Stimulated activated naive CD4-positive, alpha-beta T cell (primary cell): ENCODE measurements at places on chromosomes 7 and 10.
A peak's percentile ranks its signal among the peaks of the same experiment; 100 is the strongest.

- DNase-seq = no peak
Observed at GRCh38 chr7:157428554-157428945, 91.7 kb downstream of the DNAJB6 start.

DNA sequence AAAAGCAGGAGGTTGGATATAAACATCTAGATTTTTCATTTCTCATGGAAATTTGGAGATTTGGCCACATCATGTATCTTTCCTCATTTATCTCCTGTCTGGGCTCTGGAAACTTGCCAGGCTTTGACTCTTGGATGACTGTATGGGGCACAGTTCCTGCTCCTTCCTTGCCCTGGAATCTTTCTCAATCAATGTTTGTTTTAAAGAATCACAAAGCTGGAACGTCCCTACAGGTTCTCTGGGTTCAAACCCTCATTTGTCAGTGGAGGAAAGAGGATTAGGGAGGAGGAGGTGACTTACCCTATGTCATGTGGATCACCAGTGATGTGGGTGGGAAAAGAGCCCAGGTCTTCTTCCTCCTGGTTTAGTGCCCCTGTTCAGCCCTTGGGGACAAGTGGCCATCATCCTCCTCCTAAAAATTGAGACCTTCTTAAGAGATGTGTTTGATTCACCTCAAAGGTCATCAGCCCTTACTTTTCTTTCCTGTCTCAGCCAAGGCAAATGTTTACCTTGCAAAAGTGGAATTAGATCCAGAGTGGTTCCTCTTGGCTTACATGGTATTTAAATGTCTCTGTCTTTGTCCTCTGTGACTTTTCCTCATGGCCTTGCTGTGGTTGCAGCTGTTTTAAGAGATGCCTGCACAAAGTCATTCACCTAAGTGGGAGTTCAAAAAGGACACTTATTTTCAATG is 38.8 kb upstream of the PDZD8 start:
- no peak for DNase-seq

DNA sequence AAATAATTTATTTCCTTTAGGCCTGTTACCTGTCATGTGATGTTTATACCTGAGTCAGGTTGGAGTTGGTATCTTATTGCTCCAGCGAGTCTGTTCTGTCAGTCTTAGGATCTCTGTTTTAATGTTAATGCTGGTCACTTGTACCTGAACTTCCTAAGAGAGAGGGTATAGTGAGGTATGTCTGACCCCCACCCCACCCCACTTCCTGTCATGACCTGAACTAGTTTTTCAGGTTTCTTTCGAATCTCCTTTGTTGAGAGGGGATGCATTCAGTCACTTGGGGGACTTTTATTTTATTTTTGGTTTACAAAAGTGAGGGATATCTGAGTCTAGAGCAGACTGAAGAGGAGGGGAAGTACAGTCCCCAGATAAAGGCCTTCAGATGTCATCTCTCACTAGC is 769.0 kb upstream of the COBL start:
- no peak for DNase-seq

DNA sequence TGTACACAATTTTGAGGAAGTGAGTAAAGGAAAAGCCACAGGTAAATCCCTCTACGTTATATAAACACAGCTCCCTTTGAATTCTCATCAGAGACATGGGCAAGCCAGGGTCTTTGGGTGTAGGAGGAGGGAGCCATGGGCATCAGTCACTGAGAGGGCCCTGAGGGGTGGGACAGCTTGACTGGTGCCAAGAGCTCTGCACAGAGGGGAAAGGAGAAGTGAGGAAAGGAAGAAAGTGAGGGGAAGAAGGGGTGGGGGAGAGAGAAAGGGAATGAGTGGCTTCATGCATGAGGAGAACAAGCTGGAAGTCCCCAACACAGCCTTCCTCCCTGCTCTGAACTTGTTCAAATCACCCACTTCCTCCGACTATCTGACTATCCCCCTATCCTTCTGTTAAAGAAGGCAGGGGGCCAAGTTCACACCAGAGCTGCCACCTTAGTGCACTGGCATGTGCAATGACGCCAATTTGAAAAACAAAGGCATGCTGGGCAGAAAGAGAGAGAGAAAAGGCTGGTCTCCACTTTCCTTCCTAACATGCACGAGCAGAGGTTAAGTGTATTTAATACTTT is 16.4 kb upstream of the RNF148 start:
- DNase-seq = no peak

DNA sequence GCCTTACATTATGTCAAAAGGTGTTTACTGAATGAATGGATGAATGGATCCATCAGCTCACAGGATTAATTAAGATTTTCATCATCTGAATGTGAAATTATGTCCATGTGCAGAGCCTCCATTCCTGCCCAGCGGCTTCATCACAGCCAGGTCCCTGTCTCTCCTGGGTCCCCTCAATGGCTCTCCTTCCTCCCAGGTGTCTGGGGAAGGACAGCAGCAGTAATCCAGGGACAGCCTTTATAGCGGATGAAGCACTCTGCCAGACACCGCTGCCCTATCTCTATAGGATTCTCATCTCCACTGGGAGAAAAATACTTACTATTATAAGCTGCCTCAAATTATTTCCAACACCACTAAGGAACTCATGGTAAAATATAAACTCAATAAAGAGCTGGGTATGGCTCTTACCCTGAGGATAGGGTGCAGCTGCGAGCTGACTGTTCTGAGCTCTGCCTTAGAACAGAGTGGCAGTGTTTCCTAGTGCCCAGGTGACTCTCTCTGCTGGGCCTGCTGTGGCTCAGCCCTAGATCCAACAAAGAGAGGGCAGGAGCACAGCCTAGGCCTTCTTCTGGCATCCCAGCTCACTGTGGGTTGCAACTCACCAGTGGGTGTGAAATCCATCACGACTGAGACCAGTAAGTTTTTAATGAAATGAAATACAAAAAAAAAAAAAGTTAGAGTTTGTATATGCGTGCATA is 38.3 kb downstream of the GPRIN2 start:
- DNase-seq = no peak

DNA sequence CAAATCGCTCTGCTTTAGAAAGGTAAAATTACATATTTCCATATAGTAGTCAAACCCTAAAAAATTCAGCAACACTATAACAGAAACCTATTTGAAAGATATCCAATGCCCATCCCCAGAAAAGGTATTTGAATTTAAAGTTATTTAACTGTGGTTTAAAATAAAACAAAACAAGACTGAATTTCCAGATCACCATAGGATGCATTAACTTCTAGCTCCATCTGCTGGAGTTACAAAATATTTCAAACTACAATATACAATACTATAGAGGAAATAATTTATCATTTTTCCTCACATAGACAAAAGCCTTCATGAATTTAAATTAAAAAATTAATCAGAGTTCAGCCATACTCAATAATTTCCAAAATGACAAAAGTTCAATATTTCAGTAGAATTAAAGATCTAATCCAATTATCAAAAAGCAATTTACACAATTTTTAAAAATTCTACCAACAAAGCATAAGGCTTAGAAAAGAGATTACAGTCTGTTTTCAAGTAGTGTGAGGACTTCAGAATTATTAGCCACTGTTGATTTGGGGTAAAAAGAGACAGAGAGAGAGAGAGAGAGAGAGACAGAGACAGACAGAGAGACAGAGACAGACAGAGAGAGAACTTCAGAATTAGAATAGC is 75.9 kb downstream of the LMBR1 start:
- DNase-seq = peak; percentile 6

DNA sequence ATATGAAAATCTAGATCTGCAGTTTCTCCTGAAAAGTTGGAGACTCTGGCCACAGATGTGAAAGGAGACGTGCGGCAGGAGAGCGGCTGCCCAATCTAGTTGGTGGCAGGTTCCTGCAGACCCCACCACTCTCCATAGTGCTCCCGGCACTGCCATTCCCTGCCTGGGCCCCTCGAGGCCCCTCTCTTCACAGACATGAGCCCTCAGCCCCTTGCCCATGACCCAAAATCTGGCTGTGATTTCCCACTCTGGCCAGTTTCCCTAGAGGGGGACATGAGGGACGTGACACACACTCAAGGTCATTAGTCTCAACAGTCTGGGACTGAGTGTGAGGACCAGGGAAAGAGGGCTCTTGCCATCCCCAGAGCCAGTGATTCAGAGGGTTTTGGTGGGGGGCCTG is 138.7 kb downstream of the PTPN20 start:
- no peak for DNase-seq

DNA sequence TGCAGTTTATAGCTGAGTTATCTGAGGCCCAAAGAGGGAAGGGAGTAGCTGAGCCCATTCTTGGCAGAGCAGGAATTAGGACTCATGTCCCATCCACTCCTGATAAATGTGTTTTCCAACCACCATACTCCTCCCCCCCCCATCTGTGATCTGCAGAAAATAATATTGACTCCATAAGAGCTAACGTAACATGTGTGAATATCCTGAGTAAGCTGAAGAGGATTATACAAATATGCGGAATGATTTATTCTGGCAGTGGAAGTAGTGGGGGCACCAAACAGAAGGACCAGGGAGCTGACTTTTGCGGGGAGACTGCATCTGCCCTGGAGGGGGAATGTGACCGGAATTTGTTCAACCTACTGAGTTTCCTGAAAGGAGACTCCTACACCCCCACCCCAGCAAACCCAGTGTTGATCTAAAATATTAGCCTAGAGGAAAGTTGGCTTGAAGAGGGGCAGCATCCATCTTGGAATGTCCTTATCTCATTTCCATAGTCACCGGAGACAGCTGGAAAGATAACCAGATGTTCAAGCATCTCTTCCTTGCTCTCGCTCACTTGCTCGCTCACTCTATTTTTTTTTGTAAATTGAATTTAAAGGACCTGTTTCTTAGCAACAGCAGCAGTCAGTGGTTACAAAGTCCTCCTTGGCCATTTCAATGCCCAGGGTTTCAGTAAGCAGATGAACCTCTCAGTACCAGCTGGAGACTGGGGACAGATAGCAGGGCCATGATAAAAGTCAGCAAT is 114.7 kb downstream of the RPS24 start:
- no peak for DNase-seq

DNA sequence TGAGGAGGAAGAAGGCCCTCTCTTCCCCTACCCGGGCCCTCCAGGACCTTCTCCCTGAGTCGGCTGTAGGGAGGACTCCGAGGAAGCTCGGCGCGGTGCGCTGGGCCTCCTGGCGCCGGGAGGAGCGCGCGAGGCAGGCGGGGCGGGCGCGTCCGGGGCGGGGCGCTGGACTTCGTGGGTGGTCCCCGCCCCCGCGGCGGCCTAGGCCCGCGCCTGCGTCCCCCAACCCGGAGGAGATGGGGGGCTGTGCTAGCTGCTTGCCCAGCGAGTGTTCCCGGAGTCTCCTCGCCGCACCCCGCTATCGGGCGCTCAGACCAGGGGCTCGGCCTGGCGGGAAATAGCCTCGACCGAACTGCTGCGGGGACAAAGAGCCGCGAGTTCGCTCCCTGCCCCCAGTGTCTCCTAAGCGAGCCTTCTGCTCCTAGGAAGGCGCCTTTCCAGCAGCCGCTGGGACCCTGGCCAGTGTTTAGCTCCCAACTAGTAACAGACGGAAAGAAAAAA is 19.2 kb upstream of the SMO start:
- peak; percentile 44 for DNase-seq

GRCh38 chr7:93958216-93958615 is 36.7 kb downstream of the GNG11 start:
- no peak for DNase-seq

DNA sequence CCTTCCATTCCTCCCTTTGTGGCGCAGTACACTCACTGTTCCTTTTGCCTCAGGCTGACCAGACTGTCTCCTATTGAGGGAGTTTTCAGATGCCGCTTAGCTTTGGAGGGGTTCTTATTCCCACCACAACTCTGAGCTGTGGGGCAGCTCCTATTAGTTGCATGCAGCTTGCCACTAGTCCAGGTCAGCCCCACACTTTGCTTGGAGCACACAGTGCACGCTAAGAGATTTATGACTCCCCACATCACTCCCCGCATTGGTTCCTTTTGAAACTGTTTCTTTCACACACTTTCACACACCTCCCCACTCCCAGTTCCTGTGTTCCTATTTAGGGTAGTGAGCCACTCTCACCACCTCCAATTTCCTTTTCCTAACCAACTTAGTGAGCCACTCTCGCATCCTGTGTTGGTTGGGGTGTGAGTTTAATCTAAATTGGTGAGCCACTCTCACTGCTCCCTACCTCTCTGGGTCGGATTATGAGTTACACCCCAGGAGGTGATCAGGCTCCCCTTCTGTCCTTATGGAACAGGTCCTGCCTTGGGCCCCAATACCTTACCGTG is 10.4 kb upstream of the ZNF485 start:
- DNase-seq = no peak

- DNase-seq = no peak
Observed at GRCh38 chr7:148796841-148797240, 87.2 kb downstream of the EZH2 start.

GRCh38 chr10:32240471-32240870 is 106.5 kb downstream of the EPC1 start:
- no peak for DNase-seq

GRCh38 chr10:131753336-131753735 is 147.5 kb upstream of the PPP2R2D start:
- no peak for DNase-seq

- DNase-seq = no peak
Observed at GRCh38 chr10:71078454-71079145, 133.8 kb upstream of the UNC5B start.

GRCh38 chr10:104487794-104488438 is 134.3 kb downstream of the CFAP58 start:
- no peak for DNase-seq

DNA sequence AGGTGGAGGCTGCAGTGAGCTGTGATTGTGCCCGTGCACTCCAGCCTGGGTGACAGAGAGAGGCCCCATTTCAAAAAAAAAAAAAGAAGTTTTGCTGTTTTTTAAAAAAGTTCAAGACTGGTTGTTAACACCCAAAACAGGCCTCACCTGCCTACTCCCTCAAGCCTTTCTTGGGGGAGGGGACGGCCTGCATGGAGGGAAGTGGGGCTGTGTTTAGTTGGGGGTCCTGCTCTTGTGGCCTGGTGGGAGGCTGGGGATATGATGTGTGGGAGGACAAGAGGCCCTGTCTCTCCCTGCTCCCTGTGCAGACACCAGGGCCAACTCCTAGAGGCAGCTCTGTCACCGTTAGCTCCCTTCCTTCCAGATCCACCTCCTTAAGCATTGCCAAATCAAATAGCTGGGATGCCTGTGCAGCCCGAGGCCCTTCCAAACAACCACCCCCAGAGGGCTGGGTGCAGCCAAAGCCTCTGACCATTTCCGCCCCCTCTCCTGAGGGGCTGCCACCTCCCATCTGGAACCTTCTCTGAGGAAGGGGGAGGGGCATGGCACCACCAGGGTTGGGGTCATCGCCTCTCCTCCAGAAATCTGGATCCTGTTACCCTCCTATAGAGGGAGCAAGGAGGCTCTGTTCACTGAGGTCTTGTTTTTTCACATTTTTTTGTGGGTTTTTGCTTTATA is 32.9 kb upstream of the ANKRD2 start:
- DNase-seq = no peak

GRCh38 chr7:30896783-30897637 is 14.6 kb upstream of the AQP1 start:
- no peak for DNase-seq

DNA sequence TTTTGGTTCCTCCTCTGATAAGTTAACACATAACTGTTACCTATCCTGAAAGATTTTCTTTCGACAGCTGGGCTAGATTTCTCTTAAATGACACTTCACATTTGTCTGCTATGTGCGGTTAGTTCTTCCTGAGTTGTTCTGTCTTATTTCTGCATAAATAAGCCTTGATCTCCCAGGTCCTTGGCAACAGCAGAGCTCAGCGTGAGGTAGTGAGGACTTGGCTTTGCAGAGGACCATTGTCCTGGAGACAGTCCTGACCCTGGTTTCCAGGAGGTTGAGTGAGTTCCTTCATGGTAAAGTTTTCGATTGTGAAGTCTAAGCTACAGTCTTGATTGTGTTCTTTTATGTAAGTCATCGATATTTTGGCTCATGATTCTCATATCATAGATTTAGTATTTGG is 23.7 kb downstream of the SND1 start:
- no peak for DNase-seq
